ENCODE measurements at places on chromosomes 5 and 9. TPM values are rescaled to one million over a fixed set of nuclear protein-coding genes. Genes with fewer than 3 reads are reported as not detected.

The ZDHHC11B gene
- not detected for total RNA-seq

The ARHGEF28 gene
- 154 TPM for total RNA-seq

The ARL14EPL gene
- total RNA-seq: 0.67 TPM

The SHB gene
- 27.4 TPM for total RNA-seq

The CDH10 gene
- total RNA-seq: 0.33 TPM

The PCDHA1 gene
- not detected for total RNA-seq

The SURF1 gene
- total RNA-seq: 11.7 TPM

The NEUROG1 gene
- total RNA-seq: not detected

The SLC25A25 gene
- total RNA-seq: 22.5 TPM

The PKD2L2 gene
- not detected for total RNA-seq

The CDC25C gene
- 7.9 TPM for total RNA-seq

The SPACA9 gene
- total RNA-seq: 2.6 TPM

The FOXD4L6 gene
- 0.33 TPM for total RNA-seq

The SOX30 gene
- total RNA-seq: not detected

The AP3S1 gene
- total RNA-seq: 96.7 TPM

The NR6A1 gene
- total RNA-seq: 1.1 TPM

The HMMR gene
- total RNA-seq: 11.8 TPM

The APBA1 gene
- 22.5 TPM for total RNA-seq

The PCDHGB7 gene
- 15.7 TPM for total RNA-seq

The PLAC8L1 gene
- total RNA-seq: 0.29 TPM

The DYNC2I2 gene
- total RNA-seq: 61.0 TPM

The PCDHB5 gene
- 0.98 TPM for total RNA-seq

The VDAC1 gene
- total RNA-seq: 342 TPM

The PCAT7 gene
- total RNA-seq: not detected

The LCN1 gene
- total RNA-seq: not detected

The NKD2 gene
- total RNA-seq: 0.29 TPM

The HAPLN1 gene
- not detected for total RNA-seq

The PCDHGA11 gene
- 11.4 TPM for total RNA-seq

The SPATA31A3 gene
- total RNA-seq: not detected

The FRRS1L gene
- total RNA-seq: not detected

The MOB3B gene
- 0.65 TPM for total RNA-seq

The SLC4A9 gene
- total RNA-seq: not detected

The ZNF169 gene
- total RNA-seq: 5.2 TPM

The IRX1 gene
- not detected for total RNA-seq

The SARDH gene
- 0.33 TPM for total RNA-seq

The IFNA13 gene
- total RNA-seq: not detected

The FAM120A gene
- 150 TPM for total RNA-seq

The OTP gene
- total RNA-seq: not detected

The RORB gene
- total RNA-seq: under 0.01 TPM

The ALG2 gene
- total RNA-seq: 58.5 TPM

The GRIN3A gene
- not detected for total RNA-seq

The IFNA2 gene
- total RNA-seq: not detected

The FBP2 gene
- not detected for total RNA-seq

The CDX1 gene
- not detected for total RNA-seq

The IL13 gene
- not detected for total RNA-seq

The SLC6A18 gene
- total RNA-seq: not detected

The PCDHGA1 gene
- 0.65 TPM for total RNA-seq

The QRFP gene
- total RNA-seq: not detected

The HMHB1 gene
- total RNA-seq: not detected

The IFNA7 gene
- total RNA-seq: not detected

The CSF1R gene
- not detected for total RNA-seq

The SPINK6 gene
- not detected for total RNA-seq

The NR5A1 gene
- not detected for total RNA-seq

The DOCK2 gene
- 0.86 TPM for total RNA-seq
